ENCODE measurements at places on chromosomes 7 and 10.

GRCh38 chr10:94232711-94233383 is 129.9 kb downstream of the NOC3L start:
- no peak for DNase-seq

- no peak for DNase-seq
Measured at GRCh38 chr10:86218160-86218559, 148.4 kb downstream of the GRID1 start.

DNA sequence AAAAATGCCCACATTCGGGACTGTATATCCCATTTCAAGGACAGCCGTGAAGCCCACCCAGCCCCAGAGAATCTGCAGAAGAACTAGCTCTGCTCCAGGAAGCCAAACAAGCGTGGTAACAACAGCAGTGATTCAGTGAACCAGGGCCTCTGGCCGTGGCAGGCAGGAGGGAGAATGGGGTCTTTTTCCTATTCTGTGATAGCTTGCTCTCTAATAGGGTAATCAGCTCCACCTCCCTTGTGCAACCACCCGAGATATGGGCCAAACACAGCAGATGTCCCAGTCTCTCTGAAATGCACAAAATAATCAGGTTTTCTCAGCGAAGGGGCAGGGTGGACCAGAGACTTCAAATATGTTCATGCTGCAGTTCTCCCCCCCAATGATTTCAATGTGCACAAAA is 35.8 kb downstream of the CHST15 start:
- DNase-seq = no peak

DNA sequence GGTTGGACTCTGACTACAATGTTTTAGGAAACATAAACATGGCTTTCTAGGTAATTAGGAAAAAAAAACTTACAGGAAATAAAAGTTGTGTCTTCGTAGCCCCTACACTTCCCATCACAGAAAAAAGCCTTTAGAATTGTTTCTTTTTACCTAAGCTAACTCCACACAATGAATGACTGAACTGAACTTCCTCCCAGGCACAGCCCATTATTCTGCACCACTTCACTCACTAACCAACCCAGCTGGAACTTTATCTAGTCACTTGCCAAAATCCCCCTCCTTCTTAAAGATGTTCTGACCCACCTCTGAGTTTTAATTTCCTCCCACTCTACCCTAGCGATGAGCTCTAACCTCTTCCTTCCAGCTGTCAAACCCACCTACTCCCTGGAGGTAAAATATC is 91.7 kb upstream of the MEOX2 start:
- no peak for DNase-seq

DNA sequence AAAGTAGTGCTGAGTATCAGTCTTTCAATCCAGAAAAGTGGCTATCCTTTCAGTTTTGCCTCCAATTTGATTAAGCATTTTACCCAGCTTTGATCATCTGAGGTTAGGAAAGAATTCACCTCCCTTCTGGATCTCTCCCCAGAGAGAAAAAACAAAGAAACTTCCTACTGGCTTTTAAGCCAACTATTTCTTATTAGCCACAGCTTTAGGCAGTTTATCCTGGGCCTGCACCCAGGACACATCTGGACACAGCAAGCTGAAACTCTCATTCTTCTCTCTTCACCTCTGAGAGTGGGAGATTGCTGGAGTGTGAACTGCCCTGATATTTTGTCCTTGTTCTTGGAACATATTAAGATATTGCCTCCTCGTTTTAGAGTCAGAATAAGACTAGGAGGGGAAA is 43.5 kb upstream of the LSM8 start:
- DNase-seq = no peak

- no peak for DNase-seq
Measured at GRCh38 chr7:107711301-107711700, 32.6 kb upstream of the CBLL1 start.

DNA sequence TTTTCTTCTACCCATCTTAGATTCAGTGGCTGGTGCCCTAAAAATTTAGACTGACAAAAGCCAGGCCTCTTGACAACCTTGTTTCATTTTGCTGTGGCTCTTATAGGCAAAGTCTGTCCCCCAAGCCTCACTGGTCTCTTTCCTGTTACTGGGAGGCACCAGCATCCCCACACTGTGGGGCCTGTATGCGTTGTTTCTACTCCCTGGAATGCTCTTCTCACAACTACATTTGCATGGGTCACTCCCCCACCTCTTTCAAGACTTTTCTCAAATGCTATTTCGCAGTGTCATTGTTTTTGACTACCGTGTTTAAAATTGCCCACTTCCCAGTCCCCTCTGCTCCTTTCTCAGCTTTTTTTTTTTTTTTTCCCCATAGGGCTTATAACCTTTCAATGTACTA is 108.7 kb upstream of the DGKB start:
- no peak for DNase-seq

GRCh38 chr7:1059200-1060091 is 15.1 kb downstream of the GPR146 start:
- no peak for DNase-seq

DNA sequence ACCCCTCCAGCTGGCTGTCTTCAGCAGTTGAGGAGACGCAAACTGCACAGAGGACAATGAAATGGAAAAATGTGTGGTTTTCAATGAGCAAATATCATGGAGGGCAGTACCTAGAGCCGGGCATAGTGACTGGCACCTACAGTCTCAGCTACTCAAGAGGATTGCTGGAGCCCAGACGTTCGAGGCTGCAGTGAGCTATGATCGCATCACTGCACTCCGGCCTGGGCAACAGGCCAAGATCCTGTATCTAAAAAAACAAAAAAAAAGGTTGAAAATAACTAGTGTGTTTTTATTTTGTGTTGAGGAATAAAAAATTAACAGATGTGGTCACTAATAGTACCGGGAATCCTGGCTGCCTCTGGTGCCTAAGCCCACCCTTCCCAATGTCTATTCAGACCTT is 345.5 kb downstream of the GALNT17 start:
- DNase-seq = no peak

- no peak for DNase-seq
Measured at GRCh38 chr7:131183611-131184119, 144.0 kb upstream of the MKLN1 start.

- no peak for DNase-seq
Measured at GRCh38 chr10:30870896-30871295, 160.8 kb downstream of the ZNF438 start.

DNA sequence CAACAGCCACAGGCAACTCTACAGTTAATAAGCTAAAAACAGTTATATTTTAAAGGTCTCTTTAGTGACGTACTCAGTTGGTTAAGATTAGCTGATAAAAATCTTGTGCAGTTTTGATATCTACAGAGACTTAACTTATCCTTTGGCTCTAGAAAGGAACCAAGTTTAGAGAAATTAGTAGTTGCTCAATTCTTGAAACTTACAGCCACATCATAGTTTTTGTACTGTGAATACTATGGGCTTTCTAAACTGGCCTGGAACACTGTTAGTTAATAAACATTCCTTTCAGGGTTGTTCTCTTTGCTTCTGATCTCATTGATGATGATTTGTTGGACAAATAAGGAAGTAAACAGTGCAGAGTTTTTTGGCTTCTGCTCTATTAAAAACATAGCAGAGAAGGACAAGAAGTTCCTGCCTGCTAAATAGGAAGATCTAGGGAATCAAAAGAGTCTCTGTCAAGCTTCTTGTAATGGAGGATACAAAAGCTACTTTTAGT is 73.1 kb downstream of the MKLN1 start:
- no peak for DNase-seq

DNA sequence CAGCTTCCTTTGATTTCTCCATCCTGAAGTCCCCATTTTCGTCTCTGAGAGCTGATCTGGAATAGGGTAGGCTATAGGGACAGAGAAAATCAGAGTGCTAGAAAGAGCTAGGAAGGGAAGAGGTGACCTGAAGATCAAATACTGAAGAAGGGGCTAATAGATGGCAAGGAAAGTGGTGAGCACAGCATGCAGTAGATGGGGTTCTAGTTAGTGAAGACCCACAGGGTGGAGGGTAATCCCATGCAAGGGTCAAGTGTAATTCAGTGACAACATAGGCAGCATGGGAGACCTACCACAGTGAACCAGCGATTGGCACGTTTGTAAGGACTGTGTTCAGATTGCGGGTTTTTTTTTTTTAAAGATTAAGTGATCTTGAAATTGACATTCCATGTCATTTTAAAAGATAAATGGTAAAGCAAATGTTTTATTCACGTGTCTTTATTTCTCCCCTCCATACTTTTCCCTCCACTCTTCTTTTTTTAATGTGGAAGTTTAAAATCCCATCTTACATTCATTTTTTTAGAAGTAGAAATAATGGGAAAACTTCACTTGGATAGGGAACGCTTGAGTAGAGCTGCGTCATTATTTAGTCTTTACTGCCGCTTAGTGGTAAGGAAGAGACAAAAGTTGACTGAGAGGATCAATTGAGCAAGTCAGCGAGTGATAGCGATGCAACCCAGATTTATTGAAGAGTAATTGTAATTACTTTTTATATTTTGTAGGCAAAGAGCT is 21.0 kb upstream of the ABI1 start:
- no peak for DNase-seq

GRCh38 chr7:17501441-17502212 is 203.2 kb downstream of the AHR start:
- DNase-seq = no peak

DNA sequence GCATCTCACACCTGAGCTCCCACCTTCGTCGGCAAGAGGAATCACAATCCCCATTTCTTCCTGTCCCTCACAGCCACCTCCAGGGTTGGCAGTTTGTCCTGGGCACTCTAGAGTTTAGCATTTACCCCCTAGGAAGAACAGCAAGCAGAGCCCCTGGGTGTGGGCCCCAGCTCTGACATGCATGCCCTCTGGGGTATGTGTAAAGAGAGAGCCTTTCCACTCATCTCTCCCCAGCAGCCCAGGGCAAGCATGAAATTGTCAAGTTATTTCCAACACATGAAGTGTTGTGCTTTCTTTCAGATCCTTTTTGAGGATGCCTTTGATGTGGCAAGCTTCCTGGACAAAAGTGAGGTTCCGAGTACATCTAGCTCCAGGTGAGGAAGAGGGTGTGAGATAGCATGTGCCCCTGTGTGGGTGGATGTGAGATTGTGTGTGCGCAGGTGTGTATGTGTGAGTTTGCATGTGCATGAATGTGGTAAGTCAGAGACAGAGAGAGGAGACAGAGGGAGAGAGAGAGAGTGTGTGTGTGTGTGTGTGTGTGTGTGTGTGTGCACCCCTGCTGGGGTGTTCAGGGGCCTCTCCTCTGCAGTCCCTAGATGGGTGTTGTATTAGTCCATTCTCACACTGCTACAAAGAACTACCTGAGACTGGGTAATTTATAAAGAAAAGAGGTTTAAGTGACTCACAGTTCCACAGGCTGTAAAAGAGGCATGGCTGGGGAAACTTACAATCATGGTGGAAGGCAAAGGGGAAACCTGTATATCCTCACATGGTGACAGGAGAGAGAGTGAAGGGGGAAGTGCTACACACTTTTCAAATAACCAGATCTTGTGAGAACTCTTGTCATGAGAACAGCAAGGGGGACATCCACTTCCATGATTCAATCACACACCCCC is 18.1 kb downstream of the STRA8 start:
- DNase-seq = no peak

GRCh38 chr7:47953822-47954221 is 5.6 kb upstream of the PKD1L1 start:
- DNase-seq = no peak

DNA sequence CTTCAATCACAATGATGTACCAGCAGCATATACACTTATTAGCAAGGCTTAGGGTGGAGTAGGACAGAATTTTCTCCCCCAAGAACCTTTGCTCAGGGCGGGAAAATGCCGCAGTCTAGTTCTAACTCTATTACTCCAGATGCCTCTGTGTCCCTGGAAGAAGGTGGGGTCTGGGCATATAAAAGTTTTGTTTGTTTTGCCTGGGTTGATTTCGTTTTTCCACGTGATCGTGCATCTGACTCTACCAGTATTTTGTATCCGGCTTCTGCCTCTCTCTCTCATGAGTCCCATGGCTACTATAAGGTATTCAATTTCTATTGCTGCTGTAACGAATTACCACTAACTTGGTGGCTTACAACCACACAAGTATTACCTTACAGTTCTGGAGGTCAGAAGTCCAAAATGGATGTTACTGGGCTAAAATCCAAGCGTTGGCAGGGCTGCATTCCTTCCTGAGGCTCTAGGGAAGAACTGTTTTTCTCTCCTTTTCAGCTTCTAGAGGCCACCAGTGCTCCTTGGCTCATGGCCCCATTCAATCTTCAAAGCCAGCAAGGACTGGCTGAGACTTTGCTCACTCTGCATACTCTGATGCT is 181.2 kb upstream of the PRSS58 start:
- DNase-seq = no peak

- no peak for DNase-seq
Measured at GRCh38 chr7:155798673-155799439, 13.4 kb downstream of the SHH start.

DNA sequence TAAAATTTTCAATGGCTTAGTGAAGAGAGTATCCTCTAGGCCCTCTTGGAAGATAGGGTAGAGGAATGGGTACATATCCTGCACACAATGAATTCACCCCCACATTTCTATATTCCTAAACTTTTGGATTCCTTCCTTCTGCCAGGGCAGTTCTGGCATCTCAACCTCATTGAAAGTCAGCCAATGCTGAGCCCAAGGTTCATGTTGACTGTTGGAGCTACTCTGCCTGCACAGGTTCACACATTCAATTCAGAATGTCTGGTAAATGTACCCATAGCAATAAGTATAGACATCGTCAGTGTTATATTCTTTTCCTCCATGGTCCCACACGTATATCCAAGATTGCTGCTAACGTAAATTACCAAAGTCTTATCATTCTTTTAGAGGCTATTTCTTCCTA is 48.9 kb upstream of the STARD3NL start:
- no peak for DNase-seq

DNA sequence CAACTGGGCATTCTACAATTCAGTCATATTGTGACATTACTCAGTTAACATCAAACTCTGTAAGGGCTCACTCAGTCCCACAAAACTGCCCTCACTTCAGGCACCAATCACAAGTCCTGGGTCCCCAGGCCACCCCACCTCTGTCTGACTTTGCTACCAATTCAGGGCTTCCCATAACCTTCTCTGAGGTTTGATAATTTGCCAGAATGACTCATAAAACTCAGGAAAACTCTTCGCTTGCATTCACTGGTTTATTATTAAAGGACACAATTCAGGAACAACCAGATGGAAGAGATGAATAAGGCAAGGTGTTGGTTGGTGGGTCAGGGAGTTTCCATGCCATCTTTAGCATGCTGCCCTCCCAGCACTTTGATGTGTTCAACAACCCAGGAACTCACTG is 41.3 kb downstream of the AVL9 start:
- DNase-seq = no peak

- peak; percentile 15 for DNase-seq
Measured at GRCh38 chr7:28771906-28772622, 186.1 kb downstream of the TRIL start.

DNA sequence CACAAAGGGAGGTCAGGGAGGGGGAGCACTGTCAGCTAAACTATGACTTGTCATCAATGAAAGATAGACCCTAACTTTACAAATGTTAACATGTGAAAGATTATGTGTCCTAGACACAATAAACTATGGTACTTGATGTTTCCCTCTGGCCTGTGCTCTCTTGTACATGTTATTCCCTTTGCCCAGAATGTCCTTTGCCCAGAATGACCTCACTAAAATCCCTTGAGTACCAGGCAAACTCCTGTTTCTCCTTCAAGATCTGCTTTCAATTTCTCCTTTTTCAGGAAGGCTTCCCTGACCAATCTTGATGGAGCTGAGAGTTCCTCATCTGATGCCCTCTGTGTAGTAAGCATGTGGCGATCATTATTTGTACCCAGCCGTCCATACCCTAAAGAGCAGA is 143.1 kb downstream of the ZNF365 start:
- no peak for DNase-seq
